ENCODE measurements at places on chromosomes 1 and 21.
A peak's percentile ranks its signal among the peaks of the same experiment; 100 is the strongest.

DNA sequence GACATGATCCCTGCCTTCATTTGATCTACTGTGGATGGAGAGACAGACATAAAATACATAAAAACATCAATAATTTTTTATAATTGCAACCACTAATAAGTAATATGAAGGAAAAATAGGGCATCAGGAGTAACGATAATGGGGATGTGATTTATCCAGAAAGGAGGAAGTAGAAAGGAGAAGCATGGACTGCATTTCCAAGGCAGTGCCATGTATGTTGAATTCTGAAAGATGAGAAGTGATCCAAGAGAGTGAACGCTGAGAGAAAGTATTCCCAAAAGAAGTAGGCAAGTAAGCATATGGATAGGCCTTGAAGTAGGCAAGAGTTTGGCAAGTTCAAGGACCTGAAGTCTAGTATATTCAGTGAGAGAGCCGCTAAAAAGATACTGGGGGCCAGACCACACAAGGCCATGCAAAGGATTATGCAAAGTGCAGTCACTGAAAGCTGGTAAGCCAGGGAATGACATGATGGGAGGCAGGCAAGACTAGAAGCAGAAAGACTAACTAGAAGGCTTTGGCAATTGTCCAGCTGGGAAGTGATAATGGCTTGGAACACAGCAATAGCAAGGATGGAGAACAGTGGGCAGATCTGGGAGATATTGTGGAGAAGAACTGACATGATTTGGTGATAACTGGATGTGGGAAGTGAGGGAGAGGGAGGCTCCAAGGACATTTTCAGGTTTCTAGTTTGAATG lies 85.9 kb downstream of the TM2D1 start:
- H3K27me3 ChIP-seq = no peaks in the 10 kb centered on the region
- no peak overlapping the region for H3K27ac ChIP-seq
- H3K4me3 ChIP-seq = no peak overlapping the region
- no peak for DNase-seq
- H3K4me1 ChIP-seq = peaks cover 13% of the 10 kb centered on the region

- no peaks in the 10 kb centered on the region for H3K36me3 ChIP-seq
- no peak overlapping the region for H3K4me3 ChIP-seq
- H3K27ac ChIP-seq = no peak overlapping the region
- H3K27me3 ChIP-seq = no peaks in the 10 kb centered on the region
- no peaks in the 10 kb centered on the region for H3K4me1 ChIP-seq
These were observed 89.3 kb downstream of the HMCN1 start for GRCh38 chr1:185823467-185823866.

DNA sequence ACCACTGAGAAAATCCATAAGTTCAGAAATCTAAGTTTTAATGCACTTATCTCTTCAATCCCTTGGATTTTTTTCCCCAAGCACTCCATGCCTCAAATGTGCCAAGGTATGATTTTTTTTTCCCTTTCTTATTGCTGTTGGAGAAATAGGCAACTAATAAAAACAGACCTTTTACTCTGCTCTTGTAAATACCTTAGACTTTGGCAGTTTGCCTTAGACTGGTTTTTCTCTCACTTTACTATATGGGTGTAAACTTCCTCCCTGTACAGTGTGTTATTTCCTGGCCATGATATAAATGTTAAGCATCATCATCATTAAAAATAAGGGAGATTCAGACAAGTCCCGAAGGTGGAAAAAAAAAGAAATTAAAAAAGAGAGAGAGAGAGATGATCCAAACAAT lies 65.7 kb downstream of the LRRC8C start:
- no peak overlapping the region for H3K4me3 ChIP-seq
- no peak overlapping the region for H3K27ac ChIP-seq
- no peak for DNase-seq
- no peaks in the 10 kb centered on the region for H3K36me3 ChIP-seq

DNA sequence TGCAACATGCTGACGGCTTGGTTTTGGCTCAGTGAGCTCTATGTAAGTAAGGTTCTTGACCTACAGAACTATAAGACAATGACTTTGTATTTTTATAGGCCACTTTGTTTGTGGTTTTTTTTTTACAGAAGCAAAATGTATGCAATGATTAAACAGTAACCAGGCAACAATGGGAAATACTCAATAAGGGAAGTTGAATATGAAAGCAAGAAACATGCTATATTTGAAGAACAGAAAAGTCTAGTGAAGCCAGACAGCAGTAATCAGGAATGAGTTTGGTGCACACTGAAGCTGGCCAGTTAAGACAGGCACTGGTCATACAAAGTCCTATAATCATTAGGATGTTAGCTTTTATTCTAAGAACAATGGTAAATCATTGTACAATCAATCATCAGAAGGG lies 1926.8 kb downstream of the NCAM2 start:
- no peak overlapping the region for H3K27ac ChIP-seq
- no peaks in the 10 kb centered on the region for H3K27me3 ChIP-seq
- DNase-seq = no peak
- no peaks in the 10 kb centered on the region for H3K4me1 ChIP-seq

DNA sequence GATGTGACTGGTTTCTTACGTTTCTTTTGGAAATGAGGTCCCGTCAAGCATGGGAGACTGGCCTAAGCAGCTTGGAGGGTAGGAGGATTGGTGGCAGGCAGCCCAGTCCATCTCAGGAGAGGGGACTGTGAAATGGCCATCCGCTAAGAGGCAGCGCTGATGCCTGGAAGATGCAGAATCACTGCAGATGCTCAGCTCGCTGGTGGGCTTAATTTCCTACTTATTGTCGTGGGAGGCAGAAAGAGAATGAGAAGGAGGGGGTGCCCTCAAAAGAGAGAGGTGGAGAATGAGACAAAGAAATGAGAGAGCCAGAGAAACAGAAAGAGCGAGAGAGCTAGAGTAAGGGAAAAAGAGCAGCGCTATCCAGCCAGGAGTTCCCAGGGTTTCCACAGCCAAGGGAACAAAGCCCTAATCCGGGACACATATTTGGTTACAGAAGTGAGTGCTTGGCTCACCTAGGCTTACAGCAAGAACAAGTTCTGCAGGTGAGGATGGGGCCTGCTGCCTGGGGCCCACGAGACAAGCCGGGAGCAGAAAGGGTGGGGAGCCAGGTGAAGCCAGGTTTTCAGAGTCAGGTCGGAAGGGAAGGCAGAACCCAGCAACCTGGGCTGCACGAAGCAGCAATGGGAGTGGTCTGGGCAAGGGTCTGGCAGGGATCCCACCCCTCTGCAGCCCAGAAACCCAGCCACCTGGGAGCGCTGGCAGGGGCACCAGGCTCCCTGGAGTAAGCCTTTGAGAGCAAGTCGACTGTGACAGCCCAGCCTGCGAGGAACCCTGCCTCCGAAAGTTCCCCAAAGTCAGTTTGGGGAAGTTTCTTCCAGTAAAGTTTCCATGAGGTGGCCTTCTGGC lies 5.8 kb downstream of the ECE1 start:
- H3K27me3 ChIP-seq = no peaks in the 10 kb centered on the region
- H3K4me1 ChIP-seq = peaks cover 18% of the 10 kb centered on the region
- no peak for DNase-seq

GRCh38 chr21:42302794-42303193 lies 12.4 kb downstream of the TFF3 start:
- H3K36me3 ChIP-seq = no peaks in the 10 kb centered on the region
- H3K27me3 ChIP-seq = peaks cover 7% of the 10 kb centered on the region

DNA sequence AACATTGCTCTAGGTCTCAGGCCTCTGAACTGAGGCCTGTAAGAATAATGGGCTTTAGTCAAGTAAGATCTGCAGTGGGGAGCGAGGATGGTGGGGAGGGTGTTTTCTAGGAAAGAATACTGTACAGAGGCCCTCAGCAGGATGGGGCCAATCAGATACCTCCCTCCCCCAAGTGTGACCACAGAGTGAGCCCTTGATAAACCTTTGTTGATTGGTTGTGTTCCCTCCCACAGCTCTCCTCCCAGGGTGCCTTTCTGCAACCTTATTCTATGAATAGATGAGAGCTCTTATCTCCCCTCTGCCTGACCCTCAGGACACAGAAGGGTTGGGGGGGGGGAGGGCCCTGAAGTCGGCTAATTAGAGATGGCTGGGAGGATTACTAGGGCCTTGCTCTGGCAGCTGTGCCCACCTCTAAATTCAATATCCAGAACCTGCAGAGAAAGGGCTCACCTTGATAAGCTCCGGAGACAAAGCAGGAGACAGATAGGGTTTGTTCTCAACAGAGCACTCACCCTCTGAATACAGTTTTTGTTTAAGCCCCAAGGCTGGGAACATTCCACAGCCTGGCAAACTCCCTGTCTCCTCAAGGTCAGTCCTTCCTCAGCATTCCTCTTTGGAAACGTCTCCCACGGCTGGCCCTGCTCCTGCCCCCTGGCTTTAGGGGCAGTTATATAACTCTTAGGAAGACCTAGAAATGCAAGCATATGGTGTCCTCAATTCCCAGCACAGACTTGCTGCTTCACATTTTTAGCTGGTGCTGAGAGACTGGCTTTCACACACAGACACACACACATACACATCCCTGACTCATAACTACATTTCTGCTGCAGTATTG lies 42.9 kb downstream of the ATP1A1 start:
- H3K27me3 ChIP-seq = no peaks in the 10 kb centered on the region
- H3K4me1 ChIP-seq = peaks cover 24% of the 10 kb centered on the region
- H3K36me3 ChIP-seq = no peaks in the 10 kb centered on the region
- DNase-seq = no peak
- H3K4me3 ChIP-seq = no peak overlapping the region

GRCh38 chr1:185398599-185398998 lies 81.6 kb upstream of the IVNS1ABP start:
- no peak overlapping the region for H3K4me3 ChIP-seq
- no peak overlapping the region for H3K27ac ChIP-seq
- H3K27me3 ChIP-seq = no peaks in the 10 kb centered on the region
- H3K4me1 ChIP-seq = peaks cover 24% of the 10 kb centered on the region
- no peak for DNase-seq

GRCh38 chr21:42571391-42572150 lies 57.9 kb downstream of the SLC37A1 start:
- DNase-seq = no peak
- H3K27ac ChIP-seq = no peak overlapping the region
- no peaks in the 10 kb centered on the region for H3K4me1 ChIP-seq
- no peaks in the 10 kb centered on the region for H3K27me3 ChIP-seq

DNA sequence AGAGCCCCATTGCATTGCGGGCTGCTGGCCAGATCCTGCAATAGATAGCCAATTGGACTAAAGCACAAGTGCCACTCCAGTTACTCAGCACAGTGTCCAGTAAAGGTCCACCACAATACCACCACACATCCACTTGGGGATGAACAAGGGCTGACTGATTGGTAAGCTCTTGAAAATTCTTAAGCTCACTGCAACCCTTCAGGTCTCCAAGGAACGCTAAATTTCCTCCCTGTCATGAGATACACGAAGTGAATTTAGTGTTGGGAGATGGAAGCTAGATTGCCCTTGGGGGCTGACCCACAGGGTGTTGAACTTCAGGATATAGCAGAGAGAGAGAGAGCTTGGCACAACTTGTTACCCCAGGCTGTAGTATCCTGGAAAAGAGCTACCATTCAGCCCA lies 9.8 kb upstream of the AADACL3 start:
- no peaks in the 10 kb centered on the region for H3K36me3 ChIP-seq
- DNase-seq = no peak
- no peak overlapping the region for H3K27ac ChIP-seq
- no peak overlapping the region for H3K4me3 ChIP-seq

- H3K36me3 ChIP-seq = no peaks in the 10 kb centered on the region
- H3K4me3 ChIP-seq = no peak overlapping the region
- H3K4me1 ChIP-seq = peaks cover 44% of the 10 kb centered on the region
- DNase-seq = no peak
- no peaks in the 10 kb centered on the region for H3K27me3 ChIP-seq
These were observed 71.0 kb downstream of the SH3GLB1 start for GRCh38 chr1:86775395-86775794.

DNA sequence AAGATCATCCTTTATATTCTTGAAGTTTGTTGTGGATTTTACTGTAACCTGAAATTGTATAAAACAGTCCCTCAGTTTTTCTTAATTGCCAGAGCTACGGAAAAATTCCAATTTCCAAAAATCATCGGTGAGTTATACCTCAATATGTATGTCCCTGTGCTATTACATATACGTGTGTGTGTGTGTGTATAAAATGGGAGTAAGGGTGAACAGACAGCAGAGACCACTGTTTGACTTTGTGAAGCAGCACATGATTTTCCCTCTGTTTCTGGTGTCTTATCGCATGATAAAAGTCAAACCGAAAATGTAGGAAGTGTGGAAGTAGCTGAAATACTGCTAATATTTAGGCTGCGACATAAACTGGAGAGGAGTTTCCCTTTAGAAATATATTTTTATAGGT lies 1.2 kb downstream of the OR2T1 start:
- DNase-seq = peak; percentile 4
- H3K27ac ChIP-seq = no peak overlapping the region
- no peaks in the 10 kb centered on the region for H3K36me3 ChIP-seq
- no peaks in the 10 kb centered on the region for H3K27me3 ChIP-seq

- H3K36me3 ChIP-seq = no peaks in the 10 kb centered on the region
- H3K4me1 ChIP-seq = no peaks in the 10 kb centered on the region
- DNase-seq = no peak
These were observed 215.4 kb downstream of the OMA1 start for GRCh38 chr1:58331156-58331555.

GRCh38 chr1:33014464-33015163 lies 22.1 kb downstream of the AK2 start:
- H3K36me3 ChIP-seq = peaks cover 48% of the 10 kb centered on the region
- no peak for DNase-seq
- no peaks in the 10 kb centered on the region for H3K4me1 ChIP-seq
- H3K27me3 ChIP-seq = no peaks in the 10 kb centered on the region
- no peak overlapping the region for H3K27ac ChIP-seq

- no peak for DNase-seq
- H3K4me1 ChIP-seq = no peaks in the 10 kb centered on the region
- no peak overlapping the region for H3K4me3 ChIP-seq
These were observed 74.6 kb downstream of the USP25 start for GRCh38 chr21:15804247-15805005.

GRCh38 chr1:35151220-35151619 lies 41.7 kb downstream of the SFPQ start:
- no peaks in the 10 kb centered on the region for H3K27me3 ChIP-seq
- no peak overlapping the region for H3K4me3 ChIP-seq
- H3K4me1 ChIP-seq = no peaks in the 10 kb centered on the region
- H3K27ac ChIP-seq = no peak overlapping the region

- DNase-seq = no peak
- no peaks in the 10 kb centered on the region for H3K27me3 ChIP-seq
These were observed 45.8 kb downstream of the CENPF start for GRCh38 chr1:214648801-214649200.

GRCh38 chr1:231027136-231027925 lies 12.7 kb downstream of the FAM89A start:
- H3K4me1 ChIP-seq = peaks cover 8% of the 10 kb centered on the region
- H3K27ac ChIP-seq = no peak overlapping the region
- no peaks in the 10 kb centered on the region for H3K27me3 ChIP-seq
- no peak overlapping the region for H3K4me3 ChIP-seq

- DNase-seq = no peak
- H3K27me3 ChIP-seq = no peaks in the 10 kb centered on the region
- H3K4me3 ChIP-seq = no peak overlapping the region
These were observed 5.5 kb upstream of the PTP4A2 start for GRCh38 chr1:31943546-31944184.
